ENCODE measurements at places on chromosomes 7 and 10. TPM values are rescaled to one million over a fixed set of nuclear protein-coding genes. Genes with fewer than 3 reads are reported as not detected.

DNA sequence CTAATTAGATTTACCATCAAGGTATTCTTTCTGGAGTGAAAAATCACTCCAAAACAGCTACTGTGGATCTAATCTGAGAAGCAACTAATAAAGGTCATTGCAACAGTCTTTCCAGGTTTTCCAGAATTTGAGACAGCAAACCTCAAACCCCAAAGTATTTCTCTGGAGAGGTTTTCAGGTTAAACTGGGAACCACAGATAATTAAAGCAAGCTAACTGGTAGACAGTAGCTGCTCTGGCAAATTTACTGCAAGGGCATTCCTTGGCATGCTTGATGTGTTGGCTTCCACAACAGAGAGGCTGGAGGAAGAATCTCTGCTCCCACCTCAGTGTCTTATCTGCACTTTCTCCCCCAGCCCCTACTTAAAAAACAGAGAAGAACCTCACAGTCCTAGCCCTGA lies 140.0 kb upstream of the NRBF2 start:
- no peak overlapping the region for H3K27ac ChIP-seq
- no peaks in the 10 kb centered on the region for H3K27me3 ChIP-seq
- H3K4me3 ChIP-seq = no peak overlapping the region

- no peak overlapping the region for H3K27ac ChIP-seq
- no peak for DNase-seq
- no peaks in the 10 kb centered on the region for H3K27me3 ChIP-seq
- H3K4me1 ChIP-seq = peaks cover 2% of the 10 kb centered on the region
- no peaks in the 10 kb centered on the region for H3K36me3 ChIP-seq
Measured at GRCh38 chr7:30511973-30512662, 7.5 kb upstream of the GGCT start.

- DNase-seq = peak; percentile 34
- no peak overlapping the region for H3K4me3 ChIP-seq
- H3K4me1 ChIP-seq = peaks cover 4% of the 10 kb centered on the region
- no peak overlapping the region for H3K27ac ChIP-seq
Measured at GRCh38 chr7:75611557-75612178, 119.5 kb downstream of the SPDYE5 start.

- H3K4me3 ChIP-seq = no peak overlapping the region
- no peaks in the 10 kb centered on the region for H3K27me3 ChIP-seq
- peaks cover 4% of the 10 kb centered on the region for H3K36me3 ChIP-seq
- no peak overlapping the region for H3K27ac ChIP-seq
Measured at GRCh38 chr7:141709318-141709717, 1.2 kb downstream of the WEE2 start.

DNA sequence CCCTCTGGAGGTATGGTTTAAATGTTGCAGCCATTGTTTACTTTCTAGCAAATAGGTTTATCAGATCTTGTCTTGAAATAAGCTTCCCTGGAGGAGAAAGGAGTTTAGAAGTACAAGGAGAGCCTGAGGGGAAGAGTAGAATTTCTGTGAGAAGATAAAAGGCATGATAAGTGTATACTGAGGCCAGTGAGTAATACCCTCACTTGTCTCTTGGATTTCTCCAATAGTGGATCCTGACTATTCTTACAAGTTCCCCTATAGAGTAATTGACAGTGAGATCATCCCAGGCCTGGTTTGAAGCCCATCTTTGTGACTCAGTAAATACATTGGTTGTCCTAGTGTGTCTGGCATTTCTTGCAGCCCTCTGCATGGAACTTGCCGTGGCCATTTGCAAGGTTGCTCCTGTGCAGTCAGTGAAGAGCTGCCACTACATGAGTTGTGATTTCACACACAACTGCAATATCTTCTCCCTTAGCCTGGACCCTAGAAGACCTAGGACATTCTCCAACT lies 41.6 kb downstream of the CHN2 start:
- DNase-seq = no peak
- H3K36me3 ChIP-seq = no peaks in the 10 kb centered on the region
- peaks cover 21% of the 10 kb centered on the region for H3K4me1 ChIP-seq
- no peak overlapping the region for H3K27ac ChIP-seq
- no peak overlapping the region for H3K4me3 ChIP-seq

DNA sequence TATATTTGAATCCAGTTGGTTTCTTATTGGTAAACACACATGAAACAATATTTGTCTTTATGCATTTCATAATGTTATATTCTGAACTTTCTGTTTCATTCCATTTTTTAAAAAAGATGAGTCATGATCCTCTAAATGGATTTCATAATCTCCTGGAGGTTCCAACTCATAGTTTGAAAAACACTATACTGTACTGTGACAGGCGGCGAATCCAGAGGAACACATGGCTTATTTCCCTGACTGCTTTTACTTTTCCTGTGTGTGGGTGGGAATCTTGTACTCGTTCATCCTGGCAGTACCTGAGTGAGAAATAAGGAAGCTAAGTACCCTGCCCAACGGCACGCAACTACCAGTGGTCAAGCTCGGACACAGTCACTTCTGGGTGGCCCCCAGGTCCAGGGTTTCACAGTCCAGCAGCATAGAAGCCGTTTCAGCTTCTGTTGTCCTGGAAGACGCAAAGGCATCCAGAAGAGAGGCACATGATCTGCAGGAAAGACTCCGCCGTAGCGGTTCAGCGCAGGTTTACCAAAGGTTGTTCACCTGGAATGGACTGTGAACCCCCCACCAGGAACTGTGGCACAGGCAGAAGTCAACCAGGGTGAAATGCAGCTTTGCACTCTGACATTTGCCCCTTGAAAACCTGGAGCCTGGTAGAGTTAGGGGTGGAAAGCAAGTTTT lies 117.7 kb downstream of the CCNY start:
- H3K4me3 ChIP-seq = no peak overlapping the region
- peaks cover 13% of the 10 kb centered on the region for H3K27me3 ChIP-seq
- no peak overlapping the region for H3K27ac ChIP-seq
- H3K4me1 ChIP-seq = peaks cover 71% of the 10 kb centered on the region

- no peaks in the 10 kb centered on the region for H3K4me1 ChIP-seq
- H3K4me3 ChIP-seq = no peak overlapping the region
- H3K27me3 ChIP-seq = peaks cover 7% of the 10 kb centered on the region
- no peak overlapping the region for H3K27ac ChIP-seq
- DNase-seq = no peak
Measured at GRCh38 chr10:86337121-86337601, 29.4 kb downstream of the GRID1 start.

ANKRD30A gene
- total RNA-seq = not detected

VIPR2 gene
- 2.4 TPM for total RNA-seq
